ENCODE measurements at places on chromosomes 12 and 14.

DNA sequence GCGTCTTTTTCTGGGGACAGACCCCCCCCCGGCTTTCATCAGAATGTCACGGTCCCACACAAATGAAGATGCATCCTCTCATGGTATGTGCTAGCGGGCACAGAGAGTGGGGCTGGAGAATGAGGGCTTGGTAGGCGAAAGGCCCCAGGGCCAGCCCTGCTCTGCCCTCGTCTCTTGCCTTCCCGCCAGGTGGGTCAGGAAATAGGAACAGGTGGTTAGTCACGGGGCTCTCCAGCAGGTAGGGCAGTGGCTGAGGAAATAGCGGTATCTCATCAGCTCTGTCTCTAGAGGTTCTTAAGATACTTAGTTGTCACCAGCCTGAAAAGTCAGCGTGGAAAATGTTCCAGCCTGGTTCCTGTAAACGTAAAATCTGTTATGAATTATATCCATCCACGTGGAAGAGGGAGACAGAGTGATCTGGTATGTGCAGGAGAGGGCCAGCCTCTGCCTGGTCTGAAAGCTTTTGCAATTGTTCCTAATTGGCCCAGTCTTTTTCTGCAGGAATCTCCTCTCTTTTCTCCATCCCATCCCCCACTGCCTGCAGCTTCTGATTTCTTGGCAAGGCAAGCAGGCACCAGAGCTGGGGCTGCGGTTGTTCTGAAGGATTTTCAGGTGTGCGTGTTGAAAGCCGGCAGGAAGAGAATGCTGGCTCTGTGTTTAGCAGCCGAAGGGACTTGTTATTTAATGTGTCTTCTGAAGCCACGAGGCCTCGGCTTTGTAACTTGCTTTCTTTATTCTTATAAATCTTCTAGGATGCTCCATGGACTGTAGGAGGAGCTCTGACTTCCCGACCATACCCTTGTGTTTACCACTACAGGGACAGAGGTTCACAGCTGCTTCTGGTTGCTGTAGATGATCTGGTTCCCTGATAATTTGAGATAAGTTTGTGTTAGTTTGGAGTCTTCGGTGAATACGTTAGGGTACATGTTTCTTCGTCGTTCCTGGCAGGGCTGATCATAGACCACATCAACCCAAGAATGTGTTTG lies 131.1 kb downstream of the CACNA1C start:
- no peaks in the 10 kb centered on the region for H3K27me3 ChIP-seq
- H3K27ac ChIP-seq = no peak overlapping the region
- no peak overlapping the region for H3K4me3 ChIP-seq
- no peaks in the 10 kb centered on the region for H3K4me1 ChIP-seq

- no peaks in the 10 kb centered on the region for H3K4me1 ChIP-seq
- H3K36me3 ChIP-seq = no peaks in the 10 kb centered on the region
- DNase-seq = no peak
- no peak overlapping the region for H3K4me3 ChIP-seq
Observed at GRCh38 chr12:8675591-8676036, 13.0 kb upstream of the MFAP5 start.

DNA sequence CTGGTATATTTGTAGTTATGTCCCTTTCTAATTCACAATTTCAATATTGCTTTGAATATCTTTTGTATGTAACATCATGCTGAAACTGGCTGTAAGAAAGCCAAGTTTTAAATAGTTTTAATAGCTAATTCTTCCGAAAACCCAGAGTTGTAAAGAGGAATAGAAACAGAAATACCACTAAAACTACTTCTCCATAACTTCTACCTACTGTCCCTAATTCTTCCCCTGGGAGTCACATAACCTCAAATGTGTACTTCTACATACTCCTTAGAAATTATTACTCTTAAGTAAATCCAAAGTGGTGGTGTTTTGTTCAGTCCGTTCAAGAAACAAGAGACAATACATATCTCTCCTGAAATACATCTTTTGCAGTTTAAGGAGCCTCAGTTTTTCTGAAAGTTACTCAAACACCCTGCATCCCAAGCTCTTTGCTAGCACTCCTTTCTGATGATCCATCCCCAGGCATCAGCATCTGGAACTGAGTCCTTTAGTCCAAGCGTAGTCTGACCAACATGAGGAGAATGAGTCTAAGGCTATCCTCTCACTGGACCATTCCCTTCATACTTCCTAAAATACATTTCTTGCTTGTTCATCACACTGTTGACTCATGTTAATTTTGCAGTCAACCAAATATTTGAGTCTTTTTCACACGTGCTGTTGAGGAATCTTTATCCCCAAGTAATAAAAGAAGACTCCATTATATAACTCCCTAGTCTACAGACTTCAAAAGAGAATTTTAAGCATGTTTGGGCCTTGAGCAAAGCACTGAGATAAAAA lies 214.3 kb upstream of the NUDT4 start:
- H3K27me3 ChIP-seq = no peaks in the 10 kb centered on the region
- no peaks in the 10 kb centered on the region for H3K36me3 ChIP-seq
- peaks cover 6% of the 10 kb centered on the region for H3K4me1 ChIP-seq
- no peak overlapping the region for H3K27ac ChIP-seq
- no peak overlapping the region for H3K4me3 ChIP-seq

- DNase-seq = no peak
- no peak overlapping the region for H3K27ac ChIP-seq
- H3K4me1 ChIP-seq = no peaks in the 10 kb centered on the region
- no peaks in the 10 kb centered on the region for H3K36me3 ChIP-seq
Observed at GRCh38 chr12:85057370-85057963, 21.3 kb downstream of the LRRIQ1 start.

All from gastrocnemius medialis (tissue), 4 donors.